ENCODE measurements at places on chromosomes 2 and 18. TPM values are rescaled to one million over a fixed set of nuclear protein-coding genes. Genes with fewer than 3 reads are reported as not detected.

DNA sequence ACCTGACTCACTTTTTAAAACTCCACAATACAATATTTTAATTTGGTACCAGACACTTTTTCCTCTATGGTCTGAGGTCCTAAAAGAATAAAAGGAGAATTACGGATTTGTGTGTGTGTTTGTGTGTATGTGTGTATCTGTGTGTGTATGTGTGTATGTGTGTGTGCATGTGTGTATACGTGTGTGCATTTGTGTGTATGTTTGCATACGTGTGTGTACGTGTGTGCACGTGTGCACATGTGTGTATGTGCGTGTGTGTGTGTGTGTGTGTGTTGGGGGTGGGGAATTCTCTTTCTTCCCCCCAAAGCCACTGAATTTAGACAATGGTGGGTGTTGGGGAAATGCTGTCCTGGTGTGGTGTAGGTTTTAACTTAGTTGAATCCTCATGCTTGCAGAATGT, 807.7 kb upstream of the SALL3 start:
- no peak for DNase-seq

DNA sequence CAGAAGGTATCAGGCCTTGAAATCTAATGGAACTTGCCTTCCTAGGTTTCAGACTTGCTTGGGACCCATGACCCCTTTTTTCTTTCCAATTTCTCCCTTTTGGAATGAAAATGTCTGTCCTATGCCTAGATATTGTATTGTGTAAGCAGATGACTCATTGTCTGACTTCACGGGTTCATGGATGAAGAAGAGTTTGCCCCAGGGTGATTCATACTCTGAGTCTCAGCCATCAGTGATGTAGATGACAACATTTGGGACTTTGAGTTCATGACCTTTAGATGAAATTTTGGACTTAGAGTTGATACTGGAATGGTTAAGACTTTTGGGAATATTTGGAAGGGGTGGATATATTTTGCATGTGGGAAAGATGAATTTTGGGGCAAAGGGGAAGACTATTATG, 11.2 kb upstream of the SCYGR5 start:
- DNase-seq: no peak

The TRIM43 gene
- not detected for total RNA-seq

GRCh38 chr2:154370873-154371272, 327.6 kb upstream of the KCNJ3 start:
- no peak for DNase-seq

The IL1RL1 gene
- total RNA-seq: 46.5 TPM

The SCN7A gene
- 97.1 TPM for total RNA-seq

DNA sequence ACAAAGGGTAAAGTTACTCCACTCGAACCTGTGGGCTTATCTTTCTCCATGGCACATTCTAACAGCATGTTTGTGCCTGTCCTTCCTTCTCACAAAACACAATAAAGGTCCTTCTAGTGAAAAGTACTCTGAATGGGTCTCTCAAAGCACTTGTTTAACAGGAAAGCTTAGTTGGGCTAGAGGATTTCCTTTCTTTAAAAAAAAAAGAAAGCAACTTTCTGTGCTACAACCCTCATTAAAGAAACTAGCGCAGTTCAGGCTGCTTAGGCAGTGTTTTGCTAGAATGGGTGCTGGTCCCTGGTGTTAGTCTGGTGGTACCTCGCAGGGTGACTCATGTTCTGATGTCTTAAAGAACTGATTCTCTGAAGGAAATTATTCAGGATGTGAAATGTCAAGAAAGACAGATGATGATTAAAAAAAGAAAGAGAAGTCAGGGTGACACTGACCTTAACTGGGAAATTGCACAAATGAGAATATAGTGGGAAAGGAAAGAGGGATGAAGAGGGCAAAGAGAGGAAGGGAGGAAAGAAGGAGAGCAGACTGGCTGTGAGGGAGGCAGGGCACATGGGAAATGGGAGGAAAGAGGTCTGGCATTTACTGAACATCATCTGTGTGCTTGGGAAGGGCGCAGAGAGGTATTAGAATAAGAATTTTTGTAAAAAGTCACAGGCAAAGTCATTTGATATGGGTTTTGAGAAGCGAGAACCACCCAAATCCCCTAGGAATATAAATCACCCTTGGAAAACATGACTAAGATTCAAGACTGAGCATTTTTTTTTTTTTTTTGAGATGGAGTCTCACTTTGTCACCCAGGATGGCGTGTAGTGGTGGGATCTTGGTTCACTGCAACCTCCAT, 74.9 kb downstream of the ATP8B1 start:
- no peak for DNase-seq

GRCh38 chr2:175792199-175792598, 209.9 kb downstream of the LNPK start:
- no peak for DNase-seq

GRCh38 chr2:62998949-62999348, 51.7 kb upstream of the OTX1 start:
- DNase-seq: no peak
